ENCODE measurements at places on chromosomes 1 and 21. TPM values are rescaled to one million over a fixed set of nuclear protein-coding genes. Genes with fewer than 3 reads are reported as not detected.
A peak's percentile ranks its signal among the peaks of the same experiment; 100 is the strongest.

- peak; percentile 80 for DNase-seq
Observed at GRCh38 chr1:7117399-7118281, 332.4 kb downstream of the CAMTA1 start.

DNA sequence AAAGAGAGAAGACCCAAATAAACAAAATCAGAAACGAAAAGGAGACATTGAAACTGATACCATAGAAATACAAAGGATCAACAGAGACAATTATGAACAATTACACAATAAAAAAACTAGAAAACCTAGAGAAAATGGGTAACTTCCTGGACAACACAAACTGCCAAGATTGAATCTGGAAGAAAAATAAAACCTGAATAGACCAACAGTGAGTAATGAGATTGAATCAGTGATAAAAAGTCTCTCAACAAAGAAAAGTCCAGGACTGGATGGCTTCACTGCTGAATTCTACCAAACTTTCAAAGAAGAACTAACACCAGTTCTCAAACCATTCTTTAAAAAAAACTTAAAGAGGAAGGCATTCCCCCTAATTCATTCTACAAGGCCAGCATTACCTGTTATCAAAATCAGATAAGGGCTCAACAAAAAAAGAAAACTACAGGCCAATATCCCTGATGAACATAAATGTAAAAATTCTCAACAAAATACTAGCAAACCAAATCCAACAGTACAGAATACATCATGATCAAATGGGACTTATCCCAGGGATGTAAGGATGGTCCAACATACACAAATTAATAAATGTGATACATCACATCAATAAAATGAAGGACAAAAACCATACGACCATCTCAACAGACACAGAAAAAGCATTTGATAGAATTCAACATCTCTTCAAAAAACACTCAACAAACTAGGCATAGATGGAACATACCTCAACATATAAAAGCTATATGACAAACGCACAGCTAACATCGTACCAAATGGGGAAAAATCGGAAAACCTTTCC is 119.9 kb downstream of the ACBD6 start:
- no peak for DNase-seq

DNA sequence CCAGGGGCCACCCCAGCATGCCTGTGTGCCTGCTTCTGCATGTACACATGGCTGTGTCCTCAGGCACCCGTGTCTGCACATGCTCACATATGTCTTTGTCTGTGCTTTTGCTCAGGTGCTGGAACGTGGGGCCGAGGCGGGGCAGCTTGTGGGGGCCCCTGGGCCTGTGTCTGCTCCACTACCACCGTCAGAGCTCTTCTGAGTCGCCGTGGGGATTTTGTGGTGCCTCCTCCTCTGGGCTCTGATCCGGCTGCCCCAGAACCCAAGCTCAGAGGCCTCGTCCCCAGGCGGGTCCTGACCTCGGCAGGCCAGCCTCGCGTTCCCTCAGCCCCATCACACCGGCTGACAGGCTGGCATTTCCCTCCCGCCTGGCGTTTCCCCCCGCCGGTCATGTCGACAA is 104.6 kb upstream of the ACTRT2 start:
- no peak for DNase-seq

GRCh38 chr1:204507317-204508105 is 8.7 kb upstream of the MDM4 start:
- peak; percentile 61 for DNase-seq

- DNase-seq, result peak; percentile 65
Observed at GRCh38 chr1:197774466-197775281, 606 bp downstream of the DENND1B start.

MMP23B gene
- 162 TPM for total RNA-seq

PLA2G2F gene
- not detected for total RNA-seq
